ENCODE measurements at places on chromosomes 7 and 10.

DNA sequence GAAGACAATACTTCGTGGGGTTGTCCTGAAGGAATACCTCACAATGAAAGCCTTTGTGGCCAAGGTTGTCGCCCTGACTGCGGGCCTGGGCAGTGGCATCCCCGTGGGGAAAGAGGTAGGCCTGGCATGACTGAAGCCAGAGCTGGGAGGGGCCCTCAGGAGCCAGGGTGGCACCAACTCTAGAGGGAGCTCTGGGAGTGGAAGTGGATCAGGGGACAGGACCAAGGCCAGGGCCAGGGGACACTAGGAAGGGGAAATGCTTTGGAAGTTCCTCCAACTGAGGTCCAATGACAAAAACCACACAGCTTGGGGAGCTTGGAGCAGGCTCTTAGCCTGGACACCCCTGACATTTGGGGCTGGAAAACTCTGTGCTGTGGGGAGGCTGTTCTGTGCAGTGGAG, 5.8 kb downstream of the CLCN1 start:
- peak; percentile 10 for DNase-seq

DNA sequence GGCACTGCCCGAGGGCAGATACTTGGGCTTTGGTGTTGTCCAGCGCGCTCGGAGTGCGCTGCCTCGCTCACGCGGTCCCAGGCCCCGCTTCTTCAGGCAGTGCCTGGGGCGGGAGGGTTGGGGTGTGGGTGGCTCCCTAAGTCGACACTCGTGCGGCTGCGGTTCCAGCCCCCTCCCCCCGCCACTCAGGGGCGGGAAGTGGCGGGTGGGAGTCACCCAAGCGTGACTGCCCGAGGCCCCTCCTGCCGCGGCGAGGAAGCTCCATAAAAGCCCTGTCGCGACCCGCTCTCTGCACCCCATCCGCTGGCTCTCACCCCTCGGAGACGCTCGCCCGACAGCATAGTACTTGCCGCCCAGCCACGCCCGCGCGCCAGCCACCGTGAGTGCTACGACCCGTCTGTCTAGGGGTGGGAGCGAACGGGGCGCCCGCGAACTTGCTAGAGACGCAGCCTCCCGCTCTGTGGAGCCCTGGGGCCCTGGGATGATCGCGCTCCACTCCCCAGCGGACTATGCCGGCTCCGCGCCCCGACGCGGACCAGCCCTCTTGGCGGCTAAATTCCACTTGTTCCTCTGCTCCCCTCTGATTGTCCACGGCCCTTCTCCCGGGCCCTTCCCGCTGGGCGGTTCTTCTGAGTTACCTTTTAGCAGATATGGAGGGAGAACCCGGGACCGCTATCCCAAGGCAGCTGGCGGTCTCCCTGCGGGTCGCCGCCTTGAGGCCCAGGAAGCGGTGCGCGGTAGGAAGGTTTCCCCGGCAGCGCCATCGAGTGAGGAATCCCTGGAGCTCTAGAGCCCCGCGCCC, at the start of gene NPY:
Gene NPY (plus strand): TSS at position 294 of the 802 bp plus-strand sequence. CDS start 1,051 bp downstream, outside the sequence.
- DNase-seq, result no peak

GRCh38 chr10:93837822-93838221, 56.0 kb upstream of the SLC35G1 start:
- no peak for DNase-seq

DNA sequence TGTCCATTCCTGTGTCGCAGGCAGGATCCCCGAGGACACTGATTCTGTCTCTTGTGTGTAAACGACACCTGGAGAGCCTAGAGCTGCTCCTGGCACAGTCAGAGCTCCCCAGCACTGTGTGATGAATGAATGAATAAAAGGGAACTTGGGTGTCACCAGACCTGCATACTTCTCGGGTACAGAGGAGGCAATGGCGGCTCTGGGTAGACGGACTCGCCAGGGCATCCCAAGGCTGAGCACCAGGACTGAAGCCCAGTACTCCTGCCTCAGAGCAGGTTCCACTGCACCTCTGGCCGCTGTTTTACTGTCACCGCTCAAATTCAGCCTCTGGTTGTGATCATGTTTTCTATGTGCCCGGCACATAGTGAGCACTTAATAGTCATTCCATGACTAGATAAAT, 255.8 kb downstream of the GLRX3 start:
- DNase-seq, result no peak

GRCh38 chr10:71608819-71609768, 110.5 kb downstream of the C10orf105 start:
- peak; percentile 85 for DNase-seq

- no peak for DNase-seq
Measured at GRCh38 chr10:118570591-118570990, 24.9 kb downstream of the PRLHR start.

DNA sequence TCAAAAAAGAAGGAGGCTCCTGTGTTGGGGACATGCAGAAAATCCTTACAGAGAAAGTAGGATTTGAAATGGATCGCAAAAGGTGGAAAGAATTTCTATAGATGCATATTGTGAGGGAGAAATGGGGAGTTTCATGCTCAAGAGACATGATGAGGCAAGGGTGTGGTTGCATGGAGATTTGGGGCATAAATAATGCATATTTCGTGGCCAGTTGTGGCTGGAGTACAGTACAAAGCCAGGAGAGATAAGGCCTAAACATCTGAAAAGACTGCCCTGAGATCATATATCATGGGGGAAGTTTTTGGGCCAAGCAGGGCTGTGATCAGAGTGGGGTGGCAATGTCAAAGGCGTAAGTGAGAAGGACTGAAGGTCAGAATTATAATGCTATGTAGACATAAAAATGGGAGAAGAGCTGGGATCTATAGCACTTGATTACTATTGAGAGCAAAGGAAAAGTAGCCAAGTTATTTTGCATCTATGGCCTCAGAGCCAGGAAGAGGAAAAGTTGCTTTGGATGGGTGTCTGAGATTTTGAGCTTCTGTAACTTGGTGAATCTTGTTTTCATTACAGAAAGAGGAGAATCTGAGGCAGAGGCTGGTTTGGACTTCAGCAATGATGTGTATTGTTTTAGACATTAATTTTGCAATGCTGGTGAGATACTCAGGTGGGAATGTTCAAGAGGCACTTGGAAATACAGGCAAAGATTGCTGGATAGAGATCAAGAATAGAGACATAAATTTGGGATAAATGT, 166.6 kb downstream of the INHBA start:
- DNase-seq, result no peak

DNA sequence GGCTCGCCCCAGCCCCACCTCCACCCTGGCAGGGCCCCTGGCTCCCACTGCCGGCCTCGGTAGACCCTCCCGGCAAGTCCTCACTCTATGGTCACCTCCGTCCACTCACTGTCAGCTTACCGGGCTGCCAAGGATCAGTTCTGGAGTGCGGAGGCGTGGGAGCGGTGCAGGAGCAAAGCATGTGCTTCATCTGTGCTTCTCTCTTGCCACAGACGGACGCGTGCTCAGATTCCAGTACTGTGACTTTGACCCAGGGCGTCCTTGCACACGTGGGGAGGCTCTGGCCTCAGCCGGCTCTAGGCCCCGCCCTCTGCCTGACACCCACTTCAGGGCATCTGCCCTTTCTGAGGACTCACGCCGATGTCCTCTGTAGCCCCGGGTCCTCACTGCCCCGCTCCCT, 547.5 kb upstream of the FOXK1 start:
- DNase-seq, result no peak

- DNase-seq, result no peak
Measured at GRCh38 chr10:88115407-88115806, 252.0 kb downstream of the PTEN start.

GRCh38 chr7:134623193-134623592, 23.5 kb upstream of the BPGM start:
- no peak for DNase-seq

DNA sequence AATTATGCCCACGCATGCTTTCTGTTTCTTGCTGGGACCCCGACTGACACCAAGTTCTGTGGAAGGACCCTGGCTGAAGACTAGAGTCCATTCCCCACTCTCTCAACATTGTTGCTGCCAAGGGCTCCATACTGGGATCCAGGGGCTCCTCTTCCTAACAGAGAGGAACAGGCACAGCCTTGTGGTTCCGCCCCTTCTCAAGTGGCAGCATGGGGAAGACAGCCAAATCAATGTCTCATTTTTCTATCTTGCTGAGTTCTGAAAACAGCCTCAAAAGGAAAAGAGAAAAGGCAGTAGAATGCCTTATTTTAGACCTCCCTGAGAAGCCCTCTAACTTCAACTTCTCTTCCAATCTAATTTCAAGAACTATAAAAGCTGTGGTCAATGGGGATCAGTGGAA, 23.7 kb upstream of the LAMB1 start:
- DNase-seq, result no peak

GRCh38 chr10:26593896-26594295, 103.6 kb upstream of the PDSS1 start:
- DNase-seq, result peak; percentile 33

GRCh38 chr10:93515071-93516005, 18.9 kb downstream of the CEP55 start:
- peak; percentile 85 for DNase-seq

- no peak for DNase-seq
Measured at GRCh38 chr10:77844713-77845445, 81.7 kb downstream of the DLG5 start.

GRCh38 chr7:131325179-131325840, 2.4 kb upstream of the MKLN1 start:
- DNase-seq, result no peak

- DNase-seq, result no peak
Measured at GRCh38 chr10:118330295-118331076, 11.6 kb downstream of the FAM204A start.
